CD4-positive, alpha-beta T cell treated with Interleukin-12 subunit alpha and Interleukin-12 subunit beta, for 1 hour (primary cell): ENCODE measurements at places on chromosomes 7 and 10.
A peak's percentile ranks its signal among the peaks of the same experiment; 100 is the strongest.

GRCh38 chr7:154649434-154649833, 353.5 kb downstream of the PAXIP1 start:
- no peak for DNase-seq

DNA sequence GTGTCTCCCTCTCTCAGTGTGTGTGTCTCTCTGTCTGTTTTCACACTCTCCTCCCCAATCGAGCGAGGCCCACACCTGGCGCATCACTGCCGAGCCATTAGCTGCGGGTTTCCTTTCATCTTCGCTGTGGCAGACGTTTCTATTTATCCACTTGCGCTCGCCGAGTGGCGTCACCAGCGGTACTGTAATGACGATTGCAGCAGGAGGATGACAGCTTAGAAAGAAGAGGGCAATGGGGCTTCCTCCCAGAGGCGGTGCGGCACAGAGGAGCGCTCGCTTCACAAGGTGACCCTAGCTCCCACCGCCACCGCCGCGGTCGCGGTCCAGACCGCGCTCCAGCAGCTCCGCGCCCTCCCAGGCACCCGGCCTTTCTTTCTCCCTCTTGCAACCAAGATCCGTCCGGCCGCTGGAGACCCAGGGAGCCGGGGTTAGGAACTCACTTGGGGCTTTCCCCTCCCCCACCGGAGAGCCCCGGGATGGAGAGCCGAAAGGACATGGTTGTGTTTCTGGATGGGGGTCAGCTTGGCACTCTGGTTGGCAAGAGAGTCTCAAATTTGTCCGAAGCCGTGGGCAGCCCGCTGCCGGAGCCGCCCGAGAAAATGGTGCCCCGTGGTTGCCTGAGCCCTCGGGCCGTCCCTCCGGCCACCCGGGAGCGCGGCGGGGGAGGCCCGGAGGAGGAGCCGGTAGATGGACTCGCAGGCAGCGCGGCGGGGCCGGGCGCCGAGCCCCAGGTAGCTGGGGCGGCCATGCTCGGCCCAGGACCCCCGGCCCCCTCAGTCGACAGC, at the start of gene EVX1:
Gene EVX1, plus strand, starts transcription at position 248 of the 785 bp plus-strand sequence. Its CDS starts 229 bp downstream, at position 477.
- no peak for DNase-seq

GRCh38 chr7:143393267-143394041, 12.3 kb downstream of the ZYX start:
- no peak for DNase-seq

DNA sequence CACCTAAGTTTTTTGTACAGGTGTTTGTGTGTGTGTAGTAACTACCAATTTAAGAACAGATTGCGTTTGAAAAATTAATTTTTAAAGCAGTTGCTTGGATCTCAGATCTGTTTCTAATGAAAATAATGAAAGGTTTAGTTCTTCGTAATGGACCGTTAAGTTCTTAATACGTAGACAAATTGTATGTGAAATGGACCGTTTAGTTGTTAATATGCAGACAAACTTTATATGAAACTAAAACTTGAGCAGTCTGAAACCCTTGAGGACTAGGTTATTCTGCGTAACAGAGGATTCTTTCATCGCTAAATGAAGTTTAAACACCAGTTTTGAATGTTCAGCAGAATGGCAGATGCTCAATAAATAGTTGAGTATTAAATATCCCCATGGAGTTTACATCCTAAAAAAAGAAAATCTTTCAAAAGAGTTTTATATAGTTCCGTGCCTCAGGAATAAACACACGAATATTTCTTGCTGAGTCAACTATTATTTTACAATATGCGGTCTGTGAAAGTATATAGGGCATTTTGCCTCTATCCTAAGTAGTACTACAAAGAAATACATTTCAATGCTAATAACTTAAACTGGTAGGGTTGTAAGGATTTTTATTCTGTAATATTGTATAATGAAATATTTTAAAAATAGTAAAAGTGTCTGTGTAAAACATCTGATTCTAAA, 1.2 kb downstream of the DBF4 start:
- no peak for DNase-seq

GRCh38 chr10:21495002-21495751, 30.3 kb downstream of the SKIDA1 start:
- no peak for DNase-seq

DNA sequence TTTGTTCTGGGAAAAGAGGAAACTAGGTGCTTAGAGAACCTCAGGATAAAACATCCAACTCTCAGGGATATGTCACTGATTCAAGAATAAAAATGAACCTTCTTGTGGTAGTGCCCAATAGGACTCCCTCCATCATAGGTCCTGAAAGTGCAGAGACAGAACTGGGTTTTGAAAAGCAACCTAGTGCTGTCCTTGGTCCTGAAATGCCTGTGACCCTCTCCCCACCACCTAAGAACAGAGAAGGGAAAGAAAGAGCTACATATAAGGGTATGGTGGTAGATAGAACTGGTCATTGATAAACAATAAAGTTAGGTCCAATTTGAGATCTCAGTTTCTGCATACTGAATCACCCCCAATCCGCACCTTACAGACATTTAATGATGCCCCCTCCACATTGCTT, 953.3 kb downstream of the XPNPEP1 start:
- no peak for DNase-seq

DNA sequence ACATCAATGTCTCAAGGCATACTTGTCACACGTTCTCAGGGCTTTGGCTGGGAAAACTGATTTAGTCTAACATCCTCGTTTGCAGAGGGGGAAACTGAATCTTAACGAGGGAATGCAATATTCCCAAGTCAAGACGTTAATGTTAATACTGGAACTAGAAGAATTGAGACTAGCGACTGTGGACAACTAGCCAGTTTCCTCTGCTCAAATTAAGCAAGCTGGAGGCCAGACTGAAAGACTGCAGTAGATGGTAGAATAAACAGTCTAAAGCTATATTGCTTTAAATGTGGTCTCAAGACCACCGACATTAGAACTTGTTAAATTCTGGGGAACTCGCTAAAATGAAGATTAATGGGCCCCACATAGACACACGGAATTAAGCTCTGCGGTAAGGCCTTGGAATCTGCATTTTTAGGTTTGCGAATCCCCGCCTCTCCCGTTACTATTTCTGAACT, 639 bp upstream of the TFAM start:
- DNase-seq: no peak

DNA sequence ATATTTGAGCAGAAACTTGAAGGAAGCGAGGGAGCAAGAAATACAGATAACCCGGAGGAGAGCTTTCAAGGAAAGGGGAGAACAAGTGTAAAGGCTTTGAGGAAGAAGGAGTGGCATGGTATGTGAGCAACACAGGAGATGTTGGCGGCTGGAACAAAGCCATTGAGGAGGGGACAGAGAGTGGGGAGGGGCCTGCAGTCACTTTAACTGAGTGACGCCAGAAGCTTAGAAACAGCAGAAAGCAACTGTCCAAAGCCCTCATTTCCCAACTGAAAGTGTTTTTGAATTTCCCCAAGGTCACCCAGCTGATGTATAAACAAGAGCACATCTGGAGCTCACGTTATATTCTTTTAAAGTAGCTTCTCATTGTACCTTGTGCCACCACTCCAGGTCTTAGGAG, 19.1 kb downstream of the AUTS2 start:
- DNase-seq: no peak

GRCh38 chr10:119205894-119206602, 1.3 kb upstream of the GRK5 start:
- peak; percentile 46 for DNase-seq

GRCh38 chr7:92747041-92747835, 89.1 kb downstream of the CDK6 start:
- no peak for DNase-seq

- DNase-seq: no peak
These were observed 34.2 kb downstream of the PDGFA start for GRCh38 chr7:485188-486081.

- no peak for DNase-seq
These were observed 126.5 kb downstream of the GFRA1 start for GRCh38 chr10:116146372-116147140.

DNA sequence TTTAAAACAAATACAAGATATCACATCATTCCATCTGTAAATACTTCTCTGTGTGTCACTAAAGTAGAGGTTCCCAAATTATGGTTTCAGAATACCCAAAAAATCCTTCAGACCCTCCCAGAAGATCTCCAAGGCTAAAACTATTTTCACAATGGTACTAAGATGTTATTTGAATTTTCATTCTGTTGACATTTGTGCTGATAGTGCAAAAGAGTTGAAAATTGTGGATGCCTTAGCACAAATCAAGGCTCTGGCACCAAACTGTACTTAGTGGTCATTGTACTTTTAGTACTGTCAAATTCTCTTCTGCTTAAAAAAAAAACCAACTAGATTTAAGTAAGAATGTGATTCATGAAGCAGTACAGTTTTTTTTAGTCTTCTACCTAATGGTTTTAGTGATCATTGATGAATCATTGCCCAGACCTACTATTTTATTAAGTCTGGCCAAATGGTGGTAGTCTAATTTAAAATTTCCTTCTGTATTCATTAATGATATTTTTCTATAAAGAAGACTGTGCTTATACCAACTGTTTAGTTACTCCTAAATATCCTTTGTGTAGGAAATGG, 50.5 kb downstream of the TPST1 start:
- DNase-seq: no peak

DNA sequence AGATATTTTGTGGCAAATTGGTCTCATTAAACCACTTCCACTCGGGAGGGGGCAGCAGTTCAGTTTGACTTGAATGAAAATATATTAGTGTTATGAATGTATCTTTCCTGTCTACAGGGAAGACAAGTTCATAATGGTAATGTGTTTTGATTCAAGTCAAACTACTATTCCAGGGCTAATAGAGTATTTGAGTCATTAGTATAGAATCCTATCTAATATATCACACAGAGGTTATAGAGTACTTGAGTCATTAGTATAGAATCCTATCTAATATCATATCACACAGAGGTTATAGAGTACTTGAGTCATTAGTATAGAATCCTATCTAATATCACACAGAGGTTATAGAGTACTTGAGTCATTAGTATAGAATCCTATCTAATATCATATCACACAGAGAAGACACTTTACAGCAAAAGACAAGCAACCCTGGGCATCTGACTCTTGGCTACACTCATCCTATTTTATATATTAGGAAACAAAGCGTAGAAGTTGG, 199.7 kb upstream of the MAGI2 start:
- DNase-seq: no peak

DNA sequence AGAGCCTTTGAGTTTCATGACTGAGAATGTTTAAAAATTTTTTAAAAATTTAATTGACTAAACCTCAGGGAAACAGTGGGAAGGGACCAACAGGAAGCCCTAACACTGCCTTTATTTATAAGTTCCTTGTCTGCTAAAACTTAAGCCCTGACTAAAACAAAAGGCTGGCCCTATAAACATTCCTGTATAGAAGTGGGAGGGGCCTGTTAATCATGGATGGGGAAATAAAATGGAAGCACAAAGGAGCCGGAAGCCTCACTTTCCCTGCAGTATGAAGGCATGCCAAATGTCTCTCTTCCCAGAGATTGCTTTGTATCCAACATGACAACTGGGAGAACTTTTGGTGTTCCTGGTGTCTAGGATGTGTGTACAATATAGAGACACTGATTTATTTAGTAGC, 66.0 kb downstream of the VPS50 start:
- DNase-seq: no peak

GRCh38 chr10:34081948-34082347, 733.1 kb downstream of the PARD3 start:
- DNase-seq: no peak

- DNase-seq: no peak
These were observed 27.4 kb downstream of the ITGB8 start for GRCh38 chr7:20358106-20358505.

GRCh38 chr7:151381348-151382078, 28.3 kb downstream of the WDR86 start:
- peak; percentile 75 for DNase-seq

DNA sequence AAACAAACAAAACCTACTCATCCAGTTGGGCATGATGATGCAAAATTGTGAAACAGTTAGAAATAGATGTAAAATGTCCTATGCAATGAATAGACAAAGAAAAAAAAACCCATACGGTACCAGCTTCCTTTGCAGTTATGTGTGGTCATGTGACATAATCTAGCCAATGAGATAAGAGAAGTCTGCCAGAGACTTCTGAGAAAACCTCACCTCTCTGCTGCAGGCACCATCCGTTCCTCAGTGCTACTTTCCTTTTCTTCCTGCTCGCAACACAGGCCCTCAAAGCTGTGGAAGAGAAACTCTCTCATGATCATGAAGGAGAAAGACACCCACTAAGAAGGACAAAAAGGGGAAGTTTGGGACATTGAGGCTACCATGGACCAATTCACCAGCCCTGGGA, 76.8 kb upstream of the CARD11 start:
- peak; percentile 63 for DNase-seq

GRCh38 chr10:58359541-58359940, 24.7 kb downstream of the UBE2D1 start:
- DNase-seq: no peak

DNA sequence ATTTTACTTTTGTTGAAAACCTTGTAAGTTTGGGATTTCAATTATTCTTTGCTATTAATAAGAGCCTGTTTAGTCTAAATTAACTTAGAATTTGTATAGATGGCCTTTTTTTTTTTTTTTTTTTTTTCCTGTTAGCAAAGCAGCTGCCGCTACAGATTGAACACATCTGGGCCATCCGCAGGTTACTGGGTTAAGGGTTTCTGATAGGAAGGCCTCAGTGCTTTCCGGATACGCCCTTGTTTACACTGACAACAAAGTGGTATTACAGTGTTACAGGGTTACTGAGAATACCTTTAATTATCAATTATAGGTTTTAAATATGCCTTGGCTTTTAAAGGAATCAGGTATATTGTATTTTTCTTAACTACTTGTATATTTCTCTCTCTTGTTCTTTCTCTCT, 76.8 kb downstream of the PTN start:
- no peak for DNase-seq

- DNase-seq: no peak
These were observed 320.0 kb upstream of the C7orf33 start for GRCh38 chr7:148270576-148270975.

GRCh38 chr10:11757454-11757820, 15.3 kb downstream of the ECHDC3 start:
- no peak for DNase-seq

DNA sequence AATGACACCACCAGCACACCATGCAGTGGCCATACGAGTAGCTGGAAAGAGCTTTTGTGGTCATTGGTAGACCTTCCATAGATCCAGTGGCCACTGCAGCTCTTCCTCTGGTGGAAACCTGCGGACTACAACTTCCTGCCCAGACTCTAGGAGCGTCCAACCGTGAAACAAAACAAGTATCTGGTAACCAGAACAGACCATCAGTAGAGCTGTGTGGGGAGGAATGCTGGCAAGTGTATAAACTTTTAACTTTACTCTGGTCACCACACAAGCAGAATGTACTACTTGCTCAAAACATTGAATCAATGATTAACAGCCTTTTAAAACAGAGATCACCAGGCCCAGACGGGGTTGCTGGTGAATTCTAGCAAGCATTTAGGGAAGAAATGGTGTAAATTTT, 154.7 kb upstream of the DGKB start:
- DNase-seq: no peak

- DNase-seq: no peak
These were observed 630 bp upstream of the LIPA start for GRCh38 chr10:89252225-89252585.

GRCh38 chr7:77651575-77652162, 44.6 kb upstream of the RSBN1L start:
- DNase-seq: peak; percentile 56

GRCh38 chr7:138710536-138711385, 9.6 kb upstream of the SVOPL start:
- no peak for DNase-seq

GRCh38 chr7:105178928-105179541, 165.0 kb downstream of the KMT2E start:
- no peak for DNase-seq

- no peak for DNase-seq
These were observed 500.4 kb downstream of the NEBL start for GRCh38 chr10:20396701-20397100.

GRCh38 chr7:4706384-4707216, 24.5 kb downstream of the FOXK1 start:
- no peak for DNase-seq
